Mammary epithelial cell (primary cell): ENCODE measurements at places on chromosomes 11 and 22. TPM values are rescaled to one million over a fixed set of nuclear protein-coding genes. Genes with fewer than 3 reads are reported as not detected.

The CEND1 gene
- not detected in 2 replicates for total RNA-seq

The TEAD1 gene
- total RNA-seq = 107 and 132 TPM in 2 replicates

The TMEM41B gene
- 58.2 and 71.4 TPM in 2 replicates for total RNA-seq

The CXCR5 gene
- not detected in 2 replicates for total RNA-seq

The OR51B5 gene
- not detected for total RNA-seq

The SOX10 gene
- not detected in 2 replicates for total RNA-seq
